PC-3 (cell line): ENCODE measurements at places on chromosomes 1 and 21. TPM values are rescaled to one million over a fixed set of nuclear protein-coding genes. Genes with fewer than 3 reads are reported as not detected.

Gene DAB1
- total RNA-seq = not detected in 2 replicates

Gene KLF17
- 0.26 and 0.58 TPM in 2 replicates for total RNA-seq

Gene TMEM51
- 12.6 and 20.8 TPM in 2 replicates for total RNA-seq

Gene PADI3
- 0.26 TPM in 1 of 2 replicates, not detected in the other for total RNA-seq

Gene SETD4
- 12.5 and 17.0 TPM in 2 replicates for total RNA-seq

GRCh38 chr1:1144122-1144842 lies 28.4 kb upstream of the C1orf159 start:
- H3K27ac ChIP-seq = no peak overlapping the region
- H3K36me3 ChIP-seq = no peaks in the 10 kb centered on the region
- DNase-seq = no peak
- H3K4me3 ChIP-seq = no peak overlapping the region
- H3K27me3 ChIP-seq = no peaks in the 10 kb centered on the region

DNA sequence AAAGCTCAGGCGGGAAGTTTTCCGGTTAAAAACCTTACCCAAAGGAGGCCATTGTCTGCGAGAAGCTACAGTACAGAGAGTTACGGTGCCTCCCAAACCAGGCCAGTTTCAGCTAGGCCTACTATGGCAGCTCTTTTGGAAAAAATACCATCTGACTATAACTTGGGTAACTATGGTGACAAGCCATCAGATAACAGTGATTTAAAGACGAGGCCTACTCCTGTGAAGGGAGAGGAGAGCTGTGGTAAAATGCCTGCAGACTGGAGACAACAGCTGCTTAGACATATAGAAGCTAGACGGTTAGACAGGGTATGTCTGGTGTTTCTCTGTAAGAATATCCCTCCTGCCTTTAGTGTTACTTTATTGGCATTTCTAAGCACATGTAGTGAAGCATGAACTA lies 165.9 kb downstream of the LRRC40 start:
- no peak overlapping the region for H3K27ac ChIP-seq
- no peaks in the 10 kb centered on the region for H3K27me3 ChIP-seq
- no peaks in the 10 kb centered on the region for H3K36me3 ChIP-seq
- peaks cover 11% of the 10 kb centered on the region for H3K4me1 ChIP-seq

GRCh38 chr1:117612517-117613248 lies 6.8 kb downstream of the TENT5C start:
- H3K4me1 ChIP-seq = peaks cover 21% of the 10 kb centered on the region
- DNase-seq = peak; percentile 46
- no peak overlapping the region for H3K27ac ChIP-seq
- H3K27me3 ChIP-seq = no peaks in the 10 kb centered on the region
- H3K4me3 ChIP-seq = no peak overlapping the region

DNA sequence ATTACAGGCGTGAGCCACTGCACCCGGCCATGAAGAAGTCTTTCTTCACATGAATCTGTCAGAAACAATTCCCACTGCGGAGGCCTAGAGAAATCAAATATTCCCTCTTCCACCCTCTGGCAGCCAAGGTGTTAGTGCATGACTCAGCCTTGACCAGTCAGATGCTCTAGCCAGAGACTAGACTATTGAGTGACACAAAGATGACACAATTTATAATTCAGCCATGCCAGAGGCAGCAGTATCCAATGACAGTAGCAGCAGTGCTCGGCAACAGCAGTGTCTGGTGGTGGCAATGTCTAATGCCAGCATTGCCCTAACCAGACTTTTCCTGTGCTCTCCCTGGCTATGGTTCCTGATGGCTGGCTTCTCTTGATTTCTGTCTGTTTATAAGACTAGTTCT lies 8.7 kb downstream of the CTXND2 start:
- no peaks in the 10 kb centered on the region for H3K27me3 ChIP-seq
- no peaks in the 10 kb centered on the region for H3K36me3 ChIP-seq

DNA sequence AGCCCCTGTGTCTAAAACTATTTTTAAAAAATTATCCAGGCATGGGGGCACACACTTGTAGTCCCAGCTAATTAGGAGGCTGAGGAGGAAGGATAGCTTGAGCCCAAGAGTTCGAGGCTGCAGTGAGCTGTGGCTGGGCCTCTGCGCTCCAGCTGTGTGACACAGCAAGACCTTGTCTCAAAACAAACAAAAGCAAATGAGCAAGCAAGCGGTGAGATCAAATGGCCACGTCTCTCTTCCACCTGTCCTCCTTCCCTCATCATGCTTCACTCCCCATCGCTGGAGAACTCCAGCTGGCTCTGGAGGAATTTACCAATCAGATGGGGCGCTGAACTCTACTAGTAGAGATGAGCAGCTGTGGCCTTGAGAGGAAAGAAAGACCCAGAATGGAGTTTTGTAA lies 14.0 kb upstream of the REN start:
- H3K27me3 ChIP-seq = no peaks in the 10 kb centered on the region
- no peaks in the 10 kb centered on the region; the same call in 1 of the 2 replicates for H3K36me3 ChIP-seq

DNA sequence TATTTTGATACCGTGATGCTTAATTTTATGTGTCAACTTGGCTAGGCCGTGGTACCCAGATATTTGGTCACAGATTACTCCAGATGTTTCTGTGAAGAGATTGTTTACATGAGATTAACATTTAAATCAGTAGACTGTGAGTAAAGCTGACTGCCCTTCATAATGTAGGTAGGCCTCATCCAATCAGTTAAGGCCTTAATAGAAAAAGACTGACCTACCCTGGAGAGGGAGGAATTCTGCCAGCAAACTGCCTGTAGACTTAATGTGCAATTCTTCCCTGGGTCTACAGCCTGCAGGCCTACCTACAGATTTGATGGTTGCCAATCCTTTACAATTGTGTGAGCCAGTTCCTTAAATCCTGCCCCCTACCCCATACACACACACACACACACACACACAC lies 4.3 kb downstream of the SETSIP start:
- H3K27me3 ChIP-seq = no peaks in the 10 kb centered on the region
- no peak overlapping the region for H3K27ac ChIP-seq
- DNase-seq = no peak
- no peak overlapping the region for H3K4me3 ChIP-seq
- H3K4me1 ChIP-seq = no peaks in the 10 kb centered on the region
- H3K36me3 ChIP-seq = no peaks in the 10 kb centered on the region

- H3K27me3 ChIP-seq = no peaks in the 10 kb centered on the region
- H3K4me3 ChIP-seq = peak overlapping the region; percentile 95
- peaks cover 33% of the 10 kb centered on the region for H3K4me1 ChIP-seq
- peaks cover 39% of the 10 kb centered on the region for H3K36me3 ChIP-seq
- peak; percentile 51 for DNase-seq
- H3K27ac ChIP-seq = peak overlapping the region; percentile 67
Observed at GRCh38 chr1:155052439-155053395, 1.6 kb downstream of the ADAM15 start.

DNA sequence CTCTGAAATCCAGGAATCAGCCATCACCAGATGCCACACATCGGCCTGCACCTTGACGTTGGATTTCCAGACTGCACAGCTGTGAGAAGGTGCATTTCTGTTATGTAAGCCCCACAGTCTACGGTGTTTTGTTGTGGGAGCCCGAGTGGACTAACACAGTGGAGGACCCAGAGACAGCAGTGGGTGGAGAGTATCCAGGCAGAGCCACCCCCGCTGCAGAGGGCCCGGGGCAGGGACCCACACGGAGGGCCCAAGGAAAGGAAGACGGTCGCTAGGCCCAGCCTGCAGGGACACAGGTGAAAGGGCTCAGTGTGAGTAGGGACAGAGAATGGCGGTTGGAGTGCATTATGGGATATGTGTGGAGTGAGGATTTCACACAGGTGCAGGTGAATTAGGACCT lies 288.3 kb upstream of the AJAP1 start:
- H3K27ac ChIP-seq = no peak overlapping the region
- DNase-seq = no peak
- H3K4me3 ChIP-seq = no peak overlapping the region
- no peaks in the 10 kb centered on the region; the same call in 1 of the 2 replicates for H3K27me3 ChIP-seq

GRCh38 chr1:174815036-174815435 lies 184.7 kb upstream of the CACYBP start:
- no peaks in the 10 kb centered on the region for H3K27me3 ChIP-seq
- H3K4me3 ChIP-seq = no peak overlapping the region
- H3K4me1 ChIP-seq = peaks cover 15% of the 10 kb centered on the region
- peak; percentile 84 for DNase-seq
- peak overlapping the region; percentile 71 for H3K27ac ChIP-seq
- H3K36me3 ChIP-seq = no peaks in the 10 kb centered on the region

DNA sequence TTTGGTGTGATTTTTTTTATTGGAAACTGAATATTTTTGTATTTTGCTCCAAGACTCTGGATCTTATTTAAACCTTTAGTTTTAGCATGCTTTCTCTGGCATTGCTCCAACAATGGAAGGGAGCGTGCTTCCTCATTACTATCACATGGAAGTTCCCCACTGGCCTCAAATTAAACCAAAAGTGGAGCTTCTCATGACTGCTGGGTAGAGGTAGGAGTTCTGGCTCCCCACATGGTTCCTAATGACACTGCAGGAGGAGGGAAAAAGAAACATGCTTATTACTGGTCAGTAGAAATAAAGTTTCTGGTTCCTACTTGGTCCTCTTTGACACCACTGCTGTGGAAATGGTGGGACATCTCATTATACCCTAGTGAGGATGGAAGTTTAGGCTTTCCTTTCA lies 310.5 kb downstream of the PTGER3 start:
- no peaks in the 10 kb centered on the region for H3K36me3 ChIP-seq
- no peaks in the 10 kb centered on the region for H3K4me1 ChIP-seq
- no peak for DNase-seq
- no peaks in the 10 kb centered on the region for H3K27me3 ChIP-seq

GRCh38 chr1:86285796-86286195 lies 110.3 kb downstream of the ODF2L start:
- DNase-seq = no peak
- no peak overlapping the region for H3K4me3 ChIP-seq
- H3K27me3 ChIP-seq = peaks cover 49% of the 10 kb centered on the region
- no peaks in the 10 kb centered on the region for H3K4me1 ChIP-seq
- no peaks in the 10 kb centered on the region for H3K36me3 ChIP-seq

DNA sequence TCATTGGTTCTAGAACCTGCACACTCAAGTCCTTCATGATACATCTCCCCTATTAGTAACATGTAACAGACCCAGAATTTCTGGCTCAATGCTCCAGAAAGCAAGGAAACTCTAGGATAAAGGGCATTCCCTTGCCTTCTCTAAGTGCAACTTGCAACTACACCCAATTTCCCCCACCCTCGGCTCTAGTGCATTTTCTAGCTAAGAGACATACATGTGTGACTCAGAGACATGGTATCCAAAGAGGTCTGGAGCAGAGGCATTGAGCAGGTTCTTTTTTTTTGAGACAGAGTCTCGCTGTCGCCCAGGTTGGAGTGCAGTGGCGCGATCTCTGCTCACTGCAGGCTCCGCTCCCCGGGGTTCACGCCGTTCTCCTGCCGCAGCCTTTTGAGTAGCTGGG lies 132.9 kb downstream of the ZC3H11B start:
- H3K4me1 ChIP-seq = peaks cover 5% of the 10 kb centered on the region; the same call in 1 of the 2 replicates
- H3K4me3 ChIP-seq = no peak overlapping the region
- peak; percentile 74 for DNase-seq
- H3K36me3 ChIP-seq = no peaks in the 10 kb centered on the region

GRCh38 chr1:210364479-210364878 lies 35.8 kb downstream of the HHAT start:
- H3K27ac ChIP-seq = no peak overlapping the region
- peaks cover 7% of the 10 kb centered on the region; the same call in 1 of the 2 replicates for H3K4me1 ChIP-seq
- no peaks in the 10 kb centered on the region for H3K36me3 ChIP-seq
- H3K27me3 ChIP-seq = no peaks in the 10 kb centered on the region
- no peak for DNase-seq

GRCh38 chr1:2477309-2477708 lies 1.2 kb downstream of the PLCH2 start:
- no peak overlapping the region for H3K27ac ChIP-seq
- no peaks in the 10 kb centered on the region for H3K36me3 ChIP-seq
- H3K27me3 ChIP-seq = no peaks in the 10 kb centered on the region
- no peak for DNase-seq
- H3K4me1 ChIP-seq = no peaks in the 10 kb centered on the region

- H3K4me3 ChIP-seq = no peak overlapping the region
- peak; percentile 85 for DNase-seq
- no peak overlapping the region for H3K27ac ChIP-seq
- no peaks in the 10 kb centered on the region for H3K4me1 ChIP-seq
- no peaks in the 10 kb centered on the region for H3K36me3 ChIP-seq
- 0 out of 2 replicates have a peak, but pooled peaks cover 7% of the 10 kb centered on the region for H3K27me3 ChIP-seq
Observed at GRCh38 chr1:29513357-29513756, 277.0 kb downstream of the PTPRU start.

DNA sequence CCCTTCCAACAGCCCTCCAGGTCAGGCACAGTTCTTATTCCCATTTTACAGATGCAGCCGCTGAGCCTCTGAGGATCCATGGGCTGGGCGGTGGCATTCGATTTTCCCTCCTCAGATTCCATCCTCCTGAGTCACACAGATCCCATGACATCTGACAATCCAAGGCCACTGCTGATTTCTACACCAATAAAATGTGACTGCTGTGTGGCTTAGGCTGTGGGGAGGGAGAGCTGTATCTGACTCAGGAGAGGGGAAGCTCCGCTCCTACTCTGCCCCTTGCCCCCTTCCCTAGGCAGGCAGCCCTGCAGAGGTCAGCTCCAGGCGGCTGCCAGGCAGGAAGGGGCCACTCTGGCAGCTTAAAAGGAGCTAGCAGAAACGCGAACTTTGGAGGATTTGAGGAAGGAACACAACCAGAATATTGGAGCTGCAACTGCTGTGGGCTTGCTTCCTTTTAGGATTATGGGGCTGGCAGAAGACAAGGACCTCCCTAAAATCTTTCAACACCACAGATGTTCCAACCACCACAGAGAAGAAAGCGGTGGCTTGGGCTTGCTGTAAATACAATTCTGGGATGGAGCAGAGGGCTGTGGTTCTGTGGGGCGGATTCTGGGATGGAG lies 50.0 kb downstream of the MRPL37 start:
- peaks cover 40% of the 10 kb centered on the region for H3K4me1 ChIP-seq
- peak overlapping the region; percentile 66 for H3K27ac ChIP-seq
- peak; percentile 87 for DNase-seq
- H3K36me3 ChIP-seq = no peaks in the 10 kb centered on the region
- H3K4me3 ChIP-seq = no peak overlapping the region

DNA sequence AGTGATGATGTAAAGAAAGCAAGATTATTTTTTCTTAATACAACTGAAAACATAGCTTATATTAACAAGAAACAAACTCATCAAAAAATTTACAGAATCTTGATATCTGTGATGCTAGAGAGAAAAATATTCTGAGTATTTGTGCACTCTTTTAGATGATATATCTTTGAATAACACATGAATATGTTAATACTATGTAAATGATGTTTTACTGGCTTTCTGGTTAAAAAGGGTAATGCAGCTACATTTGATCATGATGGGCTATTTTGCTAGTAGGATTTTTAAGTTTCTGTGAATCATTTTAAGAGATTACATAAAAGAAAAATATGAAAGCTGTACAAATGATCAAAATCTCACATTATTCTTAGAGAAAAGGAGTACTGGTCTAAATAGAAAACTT lies 114.5 kb downstream of the GRIK1 start:
- H3K4me3 ChIP-seq = no peak overlapping the region
- no peak overlapping the region for H3K27ac ChIP-seq
- H3K4me1 ChIP-seq = no peaks in the 10 kb centered on the region
- H3K36me3 ChIP-seq = no peaks in the 10 kb centered on the region

DNA sequence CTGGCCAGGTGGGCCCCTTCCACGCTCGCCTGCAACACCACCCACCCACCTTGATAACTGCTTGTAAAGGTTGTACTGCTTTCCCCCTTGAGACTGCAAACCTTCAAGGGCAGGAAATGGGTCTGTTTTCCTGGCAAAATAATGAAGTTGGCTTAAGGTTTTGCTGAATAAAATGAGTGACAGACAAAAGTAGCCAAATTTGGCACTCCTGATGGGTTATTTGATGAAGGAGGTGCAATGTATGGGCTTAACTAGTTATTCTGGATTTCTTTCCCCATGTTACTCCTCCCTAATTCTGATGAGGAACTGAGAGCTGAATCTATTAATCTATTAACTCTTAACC lies 14.6 kb upstream of the HLCS start:
- no peaks in the 10 kb centered on the region for H3K36me3 ChIP-seq
- H3K27ac ChIP-seq = peak overlapping the region; percentile 44
- H3K27me3 ChIP-seq = no peaks in the 10 kb centered on the region
- H3K4me1 ChIP-seq = peaks cover 30% of the 10 kb centered on the region
- H3K4me3 ChIP-seq = peak overlapping the region; percentile 73
